ENCODE measurements at places on chromosomes 5 and 9. TPM values are rescaled to one million over a fixed set of nuclear protein-coding genes. Genes with fewer than 3 reads are reported as not detected.

VCAN gene
- 75.5 TPM for total RNA-seq

WDR38 gene
- not detected for total RNA-seq

WDR36 gene
- 13.7 TPM for total RNA-seq

GRCh38 chr5:149439899-149440542, 60.9 kb upstream of the IL17B start:
- no peaks in the 10 kb centered on the region for H3K36me3 ChIP-seq
- H3K4me1 ChIP-seq = peaks cover 49% of the 10 kb centered on the region
- H3K27me3 ChIP-seq = no peaks in the 10 kb centered on the region
- H3K27ac ChIP-seq = no peak overlapping the region
- DNase-seq = no peak

- no peaks in the 10 kb centered on the region for H3K4me1 ChIP-seq
- H3K36me3 ChIP-seq = no peaks in the 10 kb centered on the region
Observed at GRCh38 chr5:175387144-175387543, 56.8 kb downstream of the DRD1 start.

GRCh38 chr9:132481053-132481849, 71.2 kb downstream of the CFAP77 start:
- H3K36me3 ChIP-seq = no peaks in the 10 kb centered on the region
- no peak overlapping the region for H3K27ac ChIP-seq
- H3K27me3 ChIP-seq = no peaks in the 10 kb centered on the region
- no peak overlapping the region for H3K4me3 ChIP-seq
- no peak for DNase-seq
- H3K4me1 ChIP-seq = no peaks in the 10 kb centered on the region

DNA sequence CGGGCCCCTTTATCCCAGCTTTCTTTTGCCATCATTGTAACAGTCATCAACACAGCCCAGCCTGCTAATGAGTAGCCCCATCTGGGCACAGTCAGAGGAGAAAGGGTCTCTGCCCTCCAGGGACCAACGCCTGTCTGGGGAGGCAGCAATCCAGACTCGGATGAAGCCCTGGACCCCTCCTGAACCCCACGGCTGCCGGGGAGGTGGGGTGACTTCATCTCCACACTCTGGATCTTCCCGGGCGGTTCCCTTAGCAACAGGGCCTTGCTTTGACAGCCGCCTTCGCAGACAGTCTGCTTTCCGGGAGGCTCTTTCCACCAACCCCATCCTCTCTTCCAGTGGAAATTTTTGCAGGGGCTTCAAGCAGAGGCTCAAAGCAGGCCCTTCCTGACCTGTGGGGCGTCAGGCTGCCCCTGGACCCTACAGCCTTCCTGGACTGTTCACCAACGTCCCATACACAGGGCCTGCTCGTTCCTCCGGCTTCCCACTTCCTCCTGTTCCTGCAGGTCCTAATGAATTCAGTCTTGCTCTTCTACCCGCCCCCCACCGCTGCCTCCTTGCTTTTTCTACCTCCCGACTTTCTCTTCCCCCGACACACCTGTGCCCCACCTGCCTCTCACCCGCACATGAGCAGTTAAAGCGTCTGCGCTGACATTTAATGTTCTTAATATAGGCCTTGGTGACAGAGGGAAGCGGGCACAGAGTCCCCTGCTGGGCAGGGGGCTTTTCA, 161.7 kb upstream of the MVB12B start:
- DNase-seq = peak; percentile 89
- no peaks in the 10 kb centered on the region for H3K27me3 ChIP-seq
- no peak overlapping the region for H3K4me3 ChIP-seq
- no peaks in the 10 kb centered on the region for H3K4me1 ChIP-seq

- H3K27ac ChIP-seq = no peak overlapping the region
- no peaks in the 10 kb centered on the region for H3K36me3 ChIP-seq
- H3K27me3 ChIP-seq = no peaks in the 10 kb centered on the region
- peak; percentile 80 for DNase-seq
- H3K4me1 ChIP-seq = no peaks in the 10 kb centered on the region
- no peak overlapping the region for H3K4me3 ChIP-seq
Observed at GRCh38 chr5:6235726-6236125, 142.6 kb downstream of the MED10 start.

- H3K27me3 ChIP-seq = no peaks in the 10 kb centered on the region
- DNase-seq = no peak
- no peak overlapping the region for H3K27ac ChIP-seq
- H3K4me1 ChIP-seq = peaks cover 22% of the 10 kb centered on the region
- H3K4me3 ChIP-seq = no peak overlapping the region
Observed at GRCh38 chr5:113236536-113237288, 198.1 kb downstream of the TSSK1B start.

DNA sequence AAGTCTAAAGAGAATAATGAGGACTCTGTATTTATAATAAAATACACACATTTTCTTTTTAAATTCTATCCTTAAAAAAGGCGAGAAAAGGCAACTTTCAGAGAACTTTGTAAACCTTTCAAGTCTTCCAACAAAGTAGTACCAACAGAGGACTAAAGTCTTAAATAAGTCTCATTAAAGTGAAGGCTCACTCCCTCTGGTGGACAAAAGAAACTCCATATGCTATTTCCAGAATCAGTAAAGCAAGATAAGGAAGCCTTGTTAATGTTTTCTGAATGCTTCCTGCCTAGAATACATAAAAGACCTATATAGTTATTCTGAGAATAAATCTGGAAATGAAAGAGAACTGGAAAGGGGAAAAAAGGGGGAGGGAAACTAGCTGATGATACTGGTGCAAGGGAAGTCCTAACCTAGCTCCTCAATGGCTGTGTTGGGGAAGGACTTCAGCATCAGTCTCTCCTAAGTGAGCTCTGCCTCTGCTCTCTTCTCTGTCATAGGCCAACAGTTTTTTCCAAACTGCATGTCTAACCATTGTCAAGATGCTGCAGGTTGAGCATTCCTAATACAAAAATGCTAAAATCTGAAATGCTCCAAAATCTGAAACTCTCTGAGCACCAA, 7.2 kb downstream of the HMGCS1 start:
- no peak overlapping the region for H3K4me3 ChIP-seq
- H3K27ac ChIP-seq = no peak overlapping the region
- H3K4me1 ChIP-seq = peaks cover 28% of the 10 kb centered on the region
- DNase-seq = no peak

- H3K4me1 ChIP-seq = peaks cover under 1% of the 10 kb centered on the region
- H3K27me3 ChIP-seq = no peaks in the 10 kb centered on the region
- DNase-seq = no peak
- H3K27ac ChIP-seq = no peak overlapping the region
Observed at GRCh38 chr5:1016036-1016435, 7.4 kb downstream of the NKD2 start.

GRCh38 chr5:10527281-10527950, 36.5 kb upstream of the ANKRD33B start:
- H3K4me1 ChIP-seq = no peaks in the 10 kb centered on the region
- no peak overlapping the region for H3K4me3 ChIP-seq
- H3K36me3 ChIP-seq = no peaks in the 10 kb centered on the region

DNA sequence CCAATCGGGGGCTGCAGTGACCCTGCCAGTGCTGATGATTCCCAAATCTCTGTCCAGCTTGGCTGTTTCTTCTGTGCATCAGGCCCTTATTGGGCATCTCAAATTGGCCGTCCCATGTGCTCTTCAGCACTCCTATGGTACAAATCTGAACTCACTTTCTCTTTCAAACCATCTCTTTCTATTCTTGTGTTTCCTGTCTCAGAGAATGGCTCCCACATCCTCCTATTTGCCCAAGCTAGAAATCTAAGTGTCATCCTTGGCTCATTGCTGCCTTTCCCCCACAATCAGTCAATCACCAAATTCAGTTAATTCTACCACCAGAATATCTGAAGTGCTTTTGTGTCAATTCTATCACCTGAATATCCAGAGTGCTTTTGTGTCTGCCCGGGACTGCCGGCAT, 336.6 kb downstream of the CWC27 start:
- H3K4me3 ChIP-seq = no peak overlapping the region
- no peaks in the 10 kb centered on the region for H3K27me3 ChIP-seq
- H3K36me3 ChIP-seq = no peaks in the 10 kb centered on the region
- peak; percentile 80 for DNase-seq
- peaks cover 15% of the 10 kb centered on the region for H3K4me1 ChIP-seq

All from esophagus muscularis mucosa (tissue), 4 donors.